ENCODE measurements at places on chromosomes 2 and 18. TPM values are rescaled to one million over a fixed set of nuclear protein-coding genes. Genes with fewer than 3 reads are reported as not detected.

GRCh38 chr2:46814160-46814961 lies 101.2 kb downstream of the MCFD2 start:
- DNase-seq = peak; percentile 57
- H3K4me1 ChIP-seq = peaks cover 22% of the 10 kb centered on the region
- no peaks in the 10 kb centered on the region for H3K27me3 ChIP-seq
- H3K27ac ChIP-seq = peak overlapping the region; percentile 82
- H3K36me3 ChIP-seq = no peaks in the 10 kb centered on the region
- no peak overlapping the region for H3K4me3 ChIP-seq

- H3K27ac ChIP-seq = no peak overlapping the region
- no peak overlapping the region for H3K4me3 ChIP-seq
- no peaks in the 10 kb centered on the region for H3K4me1 ChIP-seq
- no peaks in the 10 kb centered on the region for H3K27me3 ChIP-seq
- DNase-seq = no peak
These were observed 17.7 kb downstream of the SPDYA start for GRCh38 chr2:28828382-28828781.

- DNase-seq = no peak
- H3K4me3 ChIP-seq = no peak overlapping the region
- no peaks in the 10 kb centered on the region for H3K36me3 ChIP-seq
These were observed 46.0 kb upstream of the SERTAD2 start for GRCh38 chr2:64699712-64700111.

DNA sequence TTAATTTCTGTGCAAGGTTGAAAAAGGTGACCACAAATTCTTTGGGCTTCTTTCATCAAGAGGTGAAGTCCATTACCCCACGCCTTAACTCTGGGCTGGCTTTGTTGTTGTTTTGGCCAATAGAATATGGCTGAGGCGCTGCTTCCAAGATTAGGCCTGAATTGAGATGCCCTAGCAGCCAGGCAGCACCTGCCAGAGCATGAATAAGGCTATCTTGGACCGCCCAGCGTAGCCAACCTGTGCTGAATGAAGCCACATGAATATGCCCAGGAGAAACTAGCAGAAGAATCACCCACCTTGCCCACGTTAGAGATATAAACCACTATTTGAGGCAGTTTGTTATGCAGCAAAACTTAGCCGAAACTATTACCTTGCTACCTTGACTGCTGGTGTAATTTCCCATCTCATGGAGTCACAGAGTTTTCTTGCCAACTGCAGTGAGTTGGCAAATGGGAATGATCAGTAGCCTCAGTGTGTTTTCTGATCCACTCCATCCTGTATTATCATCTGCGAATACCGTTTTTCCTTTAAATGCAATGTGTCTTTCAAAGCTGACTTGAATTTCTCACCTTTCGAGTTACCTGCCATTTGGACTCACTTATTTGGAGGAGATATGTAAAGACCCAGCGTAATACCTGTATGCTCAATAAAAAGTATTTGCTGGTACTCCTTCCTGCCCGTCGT lies 679 bp downstream of the TSGA10 start:
- peak overlapping the region; percentile 80 for H3K27ac ChIP-seq
- peaks cover 11% of the 10 kb centered on the region for H3K4me1 ChIP-seq
- DNase-seq = no peak
- H3K4me3 ChIP-seq = peak overlapping the region; percentile 93
- H3K36me3 ChIP-seq = no peaks in the 10 kb centered on the region
- no peaks in the 10 kb centered on the region for H3K27me3 ChIP-seq

GRCh38 chr2:191100216-191100615 lies 50.6 kb downstream of the STAT4 start:
- no peaks in the 10 kb centered on the region for H3K27me3 ChIP-seq
- H3K27ac ChIP-seq = no peak overlapping the region
- no peaks in the 10 kb centered on the region for H3K36me3 ChIP-seq
- H3K4me1 ChIP-seq = no peaks in the 10 kb centered on the region

DNA sequence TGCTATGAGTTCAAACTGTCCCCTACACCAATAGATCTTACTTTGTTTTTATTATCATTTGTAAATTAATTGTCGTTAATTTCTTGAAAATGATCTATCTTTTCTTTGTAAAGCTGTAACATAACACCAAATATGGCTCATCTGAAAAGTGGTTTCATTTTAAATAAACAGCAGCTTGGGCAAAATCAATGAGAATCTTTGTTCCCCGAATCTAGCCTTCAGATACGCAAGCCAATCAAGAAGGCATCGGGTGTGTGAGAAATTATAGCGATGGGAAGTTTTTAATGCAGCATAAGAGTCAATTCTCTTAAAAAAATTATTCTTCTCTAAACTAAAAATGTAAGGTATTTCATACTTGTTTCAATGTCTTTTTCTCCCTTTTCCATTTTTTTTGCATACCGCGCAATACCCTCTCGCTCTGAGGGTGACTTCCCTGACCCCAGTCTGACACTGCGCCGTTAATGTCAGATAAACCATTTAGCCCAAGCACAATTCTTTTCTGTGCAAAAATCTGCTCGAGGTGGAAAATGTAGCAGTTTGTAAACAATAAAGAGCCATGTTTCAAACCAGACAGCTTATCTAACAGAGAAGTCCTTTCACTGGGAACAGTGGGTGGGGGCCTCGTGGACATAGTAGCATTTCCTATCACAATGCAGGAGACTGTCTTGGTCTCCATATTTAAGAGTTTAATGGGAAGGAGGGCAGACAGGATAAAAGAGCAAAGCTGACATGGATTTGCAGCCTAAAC lies 129.4 kb downstream of the TCF4 start:
- no peaks in the 10 kb centered on the region for H3K4me1 ChIP-seq
- H3K27ac ChIP-seq = no peak overlapping the region
- DNase-seq = no peak
- peak overlapping the region; percentile 19 for H3K4me3 ChIP-seq
- H3K36me3 ChIP-seq = no peaks in the 10 kb centered on the region

DNA sequence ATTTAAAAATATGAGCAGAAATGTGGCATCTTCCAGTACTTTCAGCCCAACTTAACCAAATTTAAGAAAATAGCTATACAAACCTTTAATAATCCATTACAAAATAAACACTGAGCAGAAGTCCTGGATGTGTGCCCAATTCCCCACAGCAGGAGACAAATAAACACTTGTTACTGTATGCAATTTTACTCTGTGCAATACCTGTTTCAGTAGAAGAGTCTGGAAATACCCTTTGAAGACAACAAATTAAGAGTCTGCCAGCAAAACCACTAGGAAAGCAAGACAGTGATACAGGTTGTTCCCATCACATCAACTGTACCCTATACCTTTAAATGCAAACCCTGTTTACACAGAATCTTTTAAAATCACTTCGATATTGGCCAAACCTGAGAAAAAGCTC lies 41.4 kb upstream of the RNU4ATAC start:
- H3K27ac ChIP-seq = no peak overlapping the region
- DNase-seq = no peak
- H3K4me1 ChIP-seq = peaks cover 50% of the 10 kb centered on the region
- H3K36me3 ChIP-seq = no peaks in the 10 kb centered on the region
- H3K27me3 ChIP-seq = no peaks in the 10 kb centered on the region
- no peak overlapping the region for H3K4me3 ChIP-seq

DNA sequence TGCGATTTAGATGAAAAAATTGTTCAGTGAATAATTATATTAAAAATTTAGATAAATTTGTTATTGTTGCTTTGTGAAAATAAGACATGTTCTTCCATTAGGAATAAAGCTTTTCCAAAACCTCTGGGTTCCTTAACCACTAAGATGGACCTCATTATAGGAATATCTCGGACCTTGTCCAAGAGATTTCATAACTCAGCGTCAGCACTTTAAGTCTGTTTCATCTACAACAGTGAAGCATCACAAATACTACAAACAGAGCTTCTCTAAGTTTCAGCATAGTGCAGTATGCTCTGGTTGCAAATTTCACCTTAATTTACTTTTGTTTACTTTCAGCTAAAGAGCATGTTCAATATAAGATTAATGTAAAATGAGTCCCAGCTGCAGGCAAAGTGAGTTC lies 150.3 kb downstream of the UBE2E3 start:
- no peak overlapping the region for H3K4me3 ChIP-seq
- no peak for DNase-seq
- no peaks in the 10 kb centered on the region for H3K36me3 ChIP-seq
- no peaks in the 10 kb centered on the region for H3K4me1 ChIP-seq
- no peak overlapping the region for H3K27ac ChIP-seq
- H3K27me3 ChIP-seq = no peaks in the 10 kb centered on the region

GRCh38 chr2:174524527-174524926 lies 37.7 kb upstream of the GPR155 start:
- H3K4me1 ChIP-seq = no peaks in the 10 kb centered on the region
- DNase-seq = peak; percentile 13
- no peak overlapping the region for H3K4me3 ChIP-seq
- H3K27ac ChIP-seq = no peak overlapping the region

DNA sequence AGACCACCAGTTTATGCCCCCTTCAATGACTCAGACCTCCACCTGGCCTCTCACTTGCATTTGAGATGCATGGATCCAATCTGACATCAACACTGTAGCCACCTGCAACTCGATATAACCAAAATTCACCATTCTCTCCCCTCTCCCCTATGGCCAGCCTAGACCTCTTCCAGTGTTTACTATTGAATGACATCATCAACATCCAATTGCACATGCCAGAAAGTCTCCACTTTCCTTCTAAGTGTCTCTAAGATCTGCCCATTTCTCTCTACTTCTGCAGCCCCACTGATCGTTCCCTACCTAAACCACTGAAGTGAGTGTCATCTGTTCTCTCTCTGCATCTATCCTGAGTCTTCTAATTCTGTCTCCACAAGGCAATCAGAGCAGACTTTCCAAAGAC lies 151.3 kb upstream of the APCDD1 start:
- H3K4me1 ChIP-seq = peaks cover 6% of the 10 kb centered on the region
- no peak overlapping the region for H3K27ac ChIP-seq
- no peaks in the 10 kb centered on the region for H3K27me3 ChIP-seq
- no peak overlapping the region for H3K4me3 ChIP-seq
- no peak for DNase-seq

- DNase-seq = no peak
- H3K27ac ChIP-seq = peak overlapping the region; percentile 60
- no peak overlapping the region for H3K4me3 ChIP-seq
- H3K36me3 ChIP-seq = no peaks in the 10 kb centered on the region
- no peaks in the 10 kb centered on the region for H3K27me3 ChIP-seq
These were observed 22.2 kb downstream of the NFE2L2 start for GRCh38 chr2:177242121-177242987.

- no peaks in the 10 kb centered on the region for H3K27me3 ChIP-seq
- no peaks in the 10 kb centered on the region for H3K36me3 ChIP-seq
- no peak overlapping the region for H3K27ac ChIP-seq
- H3K4me1 ChIP-seq = peaks cover 30% of the 10 kb centered on the region
- no peak for DNase-seq
These were observed 74.9 kb downstream of the ACKR3 start for GRCh38 chr2:236644502-236644911.

GRCh38 chr2:26770986-26771586 lies 7.0 kb downstream of the SLC35F6 start:
- no peaks in the 10 kb centered on the region for H3K27me3 ChIP-seq
- peak; percentile 97 for DNase-seq
- no peak overlapping the region for H3K4me3 ChIP-seq
- peak overlapping the region; percentile 77 for H3K27ac ChIP-seq
- H3K4me1 ChIP-seq = peaks cover 84% of the 10 kb centered on the region
- peaks cover 3% of the 10 kb centered on the region for H3K36me3 ChIP-seq

GRCh38 chr2:13193900-13194299 lies 477.2 kb downstream of the TRIB2 start:
- no peak overlapping the region for H3K4me3 ChIP-seq
- DNase-seq = no peak
- no peaks in the 10 kb centered on the region for H3K27me3 ChIP-seq
- no peaks in the 10 kb centered on the region for H3K36me3 ChIP-seq
- no peak overlapping the region for H3K27ac ChIP-seq

DNA sequence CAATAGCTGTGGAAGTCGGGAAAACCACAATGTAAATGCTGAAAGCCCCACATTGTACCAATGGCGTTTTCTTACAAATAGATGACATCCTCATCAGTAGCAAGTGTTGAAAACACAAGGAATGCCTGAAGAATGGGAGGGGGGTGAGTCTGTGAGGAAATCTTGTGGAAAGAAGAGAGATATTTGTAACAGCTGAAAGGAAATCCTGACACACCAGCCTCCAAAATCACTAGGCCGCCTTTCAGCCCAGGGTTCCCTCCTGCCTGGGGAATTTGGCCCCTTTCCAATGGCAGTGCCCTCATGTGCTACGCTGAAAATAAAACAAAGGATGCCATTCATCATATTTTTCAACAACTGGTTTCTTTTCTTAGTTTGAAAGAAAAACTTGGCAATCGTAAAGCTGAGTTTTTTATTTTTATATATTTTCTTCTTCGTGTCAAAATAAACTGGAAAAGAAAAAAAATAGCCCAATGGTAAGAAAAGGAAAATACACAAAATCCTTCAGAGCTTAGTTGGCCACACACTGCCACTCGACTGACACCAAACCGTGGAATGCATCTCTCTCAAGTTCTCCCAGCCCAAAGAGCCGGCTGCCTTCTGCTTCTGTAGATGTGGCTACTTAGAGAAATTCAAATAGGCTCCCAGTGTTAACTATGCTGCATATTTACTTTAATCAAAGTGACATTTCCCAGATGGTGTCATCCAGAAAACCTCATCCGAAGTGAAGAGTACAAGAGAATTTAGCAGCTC lies 52.0 kb downstream of the FTCDNL1 start:
- H3K27ac ChIP-seq = no peak overlapping the region
- no peak for DNase-seq
- H3K27me3 ChIP-seq = no peaks in the 10 kb centered on the region

DNA sequence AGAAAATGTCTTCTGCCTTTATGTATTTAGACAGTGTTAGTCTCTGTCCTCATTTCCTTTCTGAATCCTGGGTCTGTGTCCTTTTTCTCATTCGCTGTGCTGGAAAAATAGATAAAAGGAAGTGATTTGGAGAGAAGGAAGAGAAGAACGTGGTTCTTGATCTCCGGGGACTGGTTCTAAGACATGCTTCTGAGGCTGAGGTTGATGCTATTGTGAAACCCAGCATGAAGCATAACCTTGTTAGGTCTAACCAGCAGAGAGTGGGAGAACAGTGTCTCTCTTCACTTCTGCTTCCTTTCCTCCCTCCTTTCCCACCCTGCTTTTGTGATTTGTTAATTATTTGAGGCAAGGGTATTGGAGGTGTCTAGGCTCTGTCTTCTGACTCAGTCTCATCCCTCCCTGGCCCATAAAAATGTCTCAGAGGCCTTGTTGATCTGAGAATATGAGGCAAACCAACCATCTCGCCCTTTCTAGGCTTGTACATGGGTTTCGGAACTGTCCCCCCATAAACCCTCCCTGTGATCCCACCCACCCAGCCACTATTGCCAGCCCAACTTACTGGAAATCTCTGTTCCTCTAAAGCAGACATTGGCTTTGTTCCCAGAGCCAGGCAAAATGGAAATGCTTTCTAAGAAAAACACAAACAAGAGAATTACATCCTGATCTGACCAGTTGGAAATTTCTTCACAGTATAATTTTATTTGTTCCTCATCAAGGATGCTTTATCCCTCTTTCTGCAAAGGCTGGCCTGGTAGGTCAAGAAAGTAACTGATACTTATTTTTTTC lies 360.6 kb upstream of the TNP1 start:
- no peak for DNase-seq
- H3K4me1 ChIP-seq = peaks cover 6% of the 10 kb centered on the region
- no peak overlapping the region for H3K4me3 ChIP-seq
- no peaks in the 10 kb centered on the region for H3K27me3 ChIP-seq
- H3K27ac ChIP-seq = no peak overlapping the region

ROCK1 gene
- total RNA-seq = 91.8 TPM

ZNF396 gene
- total RNA-seq = 3.9 TPM

CPO gene
- total RNA-seq = 2.2 TPM

AQP12A gene
- total RNA-seq = not detected

CNRIP1 gene
- 45.0 TPM for total RNA-seq

OSBPL6 gene
- total RNA-seq = 3.1 TPM

FLACC1 gene
- 0.98 TPM for total RNA-seq

ANKRD12 gene
- 59.7 TPM for total RNA-seq

MC5R gene
- total RNA-seq = not detected

MBOAT2 gene
- total RNA-seq = 56.2 TPM

All from tibial nerve (tissue), 4 donors.